ENCODE measurements at places on chromosomes 1 and 21.

DNA sequence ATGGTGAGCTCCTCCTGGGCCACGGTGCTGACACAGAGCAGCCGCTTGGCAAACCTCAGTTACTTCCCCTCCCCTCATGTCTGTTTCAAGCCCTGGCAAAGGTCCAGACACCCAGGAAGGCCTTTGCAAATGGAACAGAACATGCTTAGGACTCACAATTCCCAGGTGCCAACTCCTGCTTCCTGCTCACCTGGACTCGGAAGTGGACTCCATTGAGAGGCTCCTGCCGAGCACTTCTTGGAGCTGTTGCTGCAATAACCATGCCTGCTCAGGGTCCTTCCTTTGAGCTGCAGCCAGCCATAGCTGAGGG lies 10.7 kb downstream of the DCST2 start:
- DNase-seq: no peak

DNA sequence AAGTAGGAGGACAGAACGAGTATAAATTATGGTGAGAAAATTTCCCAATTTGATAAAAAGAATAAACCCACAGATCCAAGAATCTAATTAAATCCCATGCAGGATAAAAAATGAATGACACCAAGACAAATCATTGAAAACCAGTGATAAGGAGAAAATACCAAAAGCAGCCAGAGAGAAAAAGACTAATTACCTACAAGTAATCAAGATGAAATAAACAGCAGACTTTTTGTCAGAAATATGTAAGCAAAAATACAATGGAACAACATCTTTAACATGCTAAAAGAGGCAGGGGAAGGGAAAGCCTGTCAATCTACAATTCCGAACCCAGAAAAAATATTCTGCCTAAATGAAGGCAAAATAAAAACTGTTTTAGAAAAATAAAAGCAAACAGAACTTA lies 20.7 kb upstream of the CCN1 start:
- no peak for DNase-seq

DNA sequence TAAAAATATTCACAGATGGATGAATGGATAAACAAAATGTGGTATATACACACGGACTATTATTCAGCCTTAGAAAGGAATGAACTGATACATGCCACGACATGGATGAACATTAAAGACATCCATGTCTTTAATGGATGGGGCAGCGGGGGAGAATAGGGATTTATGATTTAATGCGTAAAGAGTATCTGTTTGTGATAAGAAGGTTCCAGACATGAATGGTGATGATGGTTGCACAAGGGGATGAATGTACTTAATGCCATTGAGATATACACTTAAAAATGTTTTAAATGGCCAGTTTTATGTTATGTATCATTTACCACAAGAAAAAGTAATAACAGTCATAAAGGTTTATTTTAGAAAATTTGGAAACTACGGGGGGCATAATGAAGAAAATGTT lies 108.6 kb upstream of the WLS start:
- no peak for DNase-seq

DNA sequence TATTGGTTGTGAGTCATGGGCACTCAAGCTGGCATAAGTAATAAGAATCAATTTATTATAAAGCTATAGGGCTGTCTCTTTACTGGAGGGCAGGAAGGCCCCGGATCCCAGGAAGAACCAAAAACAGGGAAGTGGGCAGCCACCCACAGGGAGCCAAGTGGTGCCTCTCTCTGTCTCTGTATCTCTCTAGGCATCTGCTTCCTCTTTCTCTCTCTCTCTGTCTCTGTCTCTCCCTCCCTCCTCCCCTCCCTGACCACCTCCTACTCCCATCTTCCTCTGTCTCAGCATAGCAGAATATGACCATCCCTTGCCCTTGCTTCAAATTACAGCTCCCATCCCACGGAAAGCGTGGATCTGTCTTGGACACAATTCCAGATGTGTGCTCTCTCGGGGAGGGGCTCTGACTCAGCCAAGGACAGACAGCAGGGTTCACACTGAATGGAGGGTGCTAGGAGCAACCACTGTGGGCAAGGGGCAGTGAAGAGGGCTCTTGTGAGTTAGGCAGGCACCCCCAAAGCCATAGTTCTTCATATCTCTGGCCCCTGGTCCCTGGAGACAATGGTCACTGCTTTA lies 80.4 kb upstream of the LPGAT1 start:
- DNase-seq: no peak

DNA sequence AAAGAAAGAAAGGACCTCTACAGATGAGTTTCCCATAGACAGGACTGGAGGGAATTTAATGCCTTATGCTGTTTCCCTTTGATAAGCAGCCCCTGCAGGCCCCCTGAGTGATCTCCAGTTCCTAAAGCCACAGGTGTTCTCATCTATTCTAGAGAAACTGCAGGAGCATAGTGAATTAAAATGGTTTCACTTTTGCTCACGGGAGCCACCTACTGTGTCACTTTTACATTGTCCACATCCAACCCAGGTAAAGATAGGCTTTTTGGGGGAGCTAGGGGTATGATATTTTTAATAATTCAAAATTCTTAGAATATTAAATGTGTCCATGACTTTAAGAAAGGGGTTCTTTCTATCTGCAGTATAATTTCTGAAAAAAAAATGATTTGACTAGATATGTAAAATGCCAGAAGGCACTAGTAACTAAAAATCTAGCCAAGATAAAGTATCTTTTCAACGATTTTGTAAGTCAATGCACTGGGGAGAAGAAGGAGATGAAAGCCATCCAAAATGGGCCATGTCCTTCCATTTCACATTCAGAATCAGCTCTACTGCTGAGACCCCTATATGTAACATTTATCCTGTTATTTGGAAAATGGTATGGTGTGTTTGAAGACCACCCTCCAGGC lies 267.3 kb upstream of the DUSP10 start:
- peak; percentile 43 for DNase-seq

- DNase-seq: no peak
Measured at GRCh38 chr1:37433171-37433570, 41.2 kb upstream of the ZC3H12A start.

DNA sequence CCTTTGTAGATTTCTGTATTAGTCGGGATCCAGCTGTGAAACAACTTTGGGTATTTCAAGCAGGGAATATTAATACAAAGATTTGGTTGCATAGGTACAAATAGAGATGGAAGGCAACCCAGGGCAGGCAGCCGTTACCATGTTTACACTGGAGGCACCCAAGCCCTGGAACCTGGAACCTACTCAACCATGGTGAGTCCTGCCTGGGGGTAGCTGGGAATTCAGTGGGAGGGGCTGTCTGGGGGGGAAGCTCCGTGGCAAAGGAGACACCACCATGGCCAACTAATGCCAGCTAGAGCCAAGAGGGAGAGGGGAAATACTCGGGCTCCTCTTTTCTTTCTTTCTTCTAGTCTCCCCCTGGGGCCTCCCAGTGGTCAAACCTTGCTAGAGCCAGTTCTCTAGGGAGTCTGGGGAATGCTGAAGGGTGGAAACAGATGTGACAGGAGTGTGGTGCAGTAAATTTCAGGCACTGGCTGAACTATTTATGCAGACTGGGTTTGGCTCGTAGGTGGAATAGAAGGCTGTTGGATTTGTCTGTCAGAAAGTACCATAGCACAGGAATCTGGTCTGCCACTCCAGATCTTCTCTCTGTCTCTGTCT lies 91.9 kb upstream of the CACNA1E start:
- no peak for DNase-seq

DNA sequence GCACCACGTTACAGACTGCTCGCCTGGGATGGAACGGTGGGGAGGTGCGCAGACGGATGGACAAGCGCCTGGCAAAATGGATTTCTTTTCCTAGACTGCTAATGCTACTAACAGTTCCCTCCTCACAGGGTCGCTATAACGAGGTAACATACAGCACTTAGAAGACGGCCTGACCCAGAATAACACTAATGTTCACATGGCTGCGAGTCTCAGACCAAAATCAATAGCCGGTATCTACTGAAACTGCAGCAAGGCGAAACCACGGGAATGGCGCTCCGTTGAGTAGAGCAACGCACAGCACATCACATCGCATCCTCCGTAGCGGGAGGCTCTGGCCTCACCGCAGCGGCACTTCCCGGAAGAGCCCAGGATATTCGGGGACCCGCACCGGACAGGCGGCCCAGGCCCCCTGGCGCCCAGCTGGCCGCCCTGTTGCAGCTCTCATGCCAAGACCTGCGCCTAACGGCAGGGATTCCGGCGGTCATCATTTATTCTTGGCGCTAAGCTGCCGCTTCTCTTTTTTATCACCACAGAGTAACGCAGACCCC lies 46.6 kb downstream of the VPS26C start:
- no peak for DNase-seq

DNA sequence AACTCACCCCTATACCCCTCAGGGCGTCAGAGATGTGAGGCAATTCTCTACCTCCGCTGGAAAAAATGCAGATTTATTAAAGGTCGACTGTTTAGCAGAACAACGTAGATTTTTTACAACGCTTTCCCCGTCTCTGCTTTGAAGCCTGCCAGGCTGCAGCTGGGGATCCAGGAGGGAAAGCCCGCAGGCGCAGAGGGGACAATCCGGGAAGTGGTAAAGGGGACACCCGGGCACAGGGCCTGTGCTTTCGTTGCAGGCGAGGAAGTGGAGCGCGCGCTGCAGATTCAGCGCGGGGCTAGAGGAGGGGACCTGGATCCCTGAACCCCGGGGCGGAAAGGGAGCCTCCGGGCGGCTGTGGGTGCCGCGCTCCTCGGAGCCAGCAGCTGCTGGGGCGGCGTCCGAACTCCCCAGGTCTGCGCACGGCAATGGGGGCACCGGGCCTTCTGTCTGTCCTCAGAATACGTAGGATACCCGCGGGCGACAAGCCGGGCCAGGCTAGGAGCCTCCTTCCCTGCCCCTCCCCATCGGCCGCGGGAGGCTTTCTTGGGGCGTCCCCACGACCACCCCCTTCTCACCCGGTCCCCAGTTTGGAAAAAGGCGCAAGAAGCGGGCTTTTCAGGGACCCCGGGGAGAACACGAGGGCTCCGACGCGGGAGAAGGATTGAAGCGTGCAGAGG lies 5.5 kb downstream of the SIM2 start:
- DNase-seq: no peak

GRCh38 chr1:74534241-74534640 lies 21.8 kb upstream of the LRRC53 start:
- DNase-seq: no peak

- peak; percentile 15 for DNase-seq
Measured at GRCh38 chr1:58487002-58487401, 59.5 kb downstream of the OMA1 start.

DNA sequence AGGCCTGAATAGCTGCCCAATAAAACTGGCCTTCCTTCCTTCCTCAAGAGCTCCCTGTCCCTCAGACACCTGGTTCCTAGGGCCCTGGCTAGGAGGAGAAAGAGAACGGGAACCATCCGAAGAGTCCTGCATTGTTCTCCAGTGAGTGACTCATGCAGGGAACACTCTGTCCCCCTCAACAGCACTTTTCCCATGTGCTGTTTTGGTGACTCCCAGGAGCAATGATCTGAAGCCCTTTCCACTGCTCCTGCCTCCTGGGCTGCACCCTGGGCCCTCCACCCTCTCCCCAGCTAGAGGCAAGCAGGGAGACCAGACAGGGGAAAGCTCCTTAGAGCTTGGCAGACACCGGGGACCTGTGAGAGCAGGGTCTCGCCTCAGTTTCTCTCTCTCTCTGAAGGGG lies 18.9 kb downstream of the TNNT2 start:
- DNase-seq: no peak

DNA sequence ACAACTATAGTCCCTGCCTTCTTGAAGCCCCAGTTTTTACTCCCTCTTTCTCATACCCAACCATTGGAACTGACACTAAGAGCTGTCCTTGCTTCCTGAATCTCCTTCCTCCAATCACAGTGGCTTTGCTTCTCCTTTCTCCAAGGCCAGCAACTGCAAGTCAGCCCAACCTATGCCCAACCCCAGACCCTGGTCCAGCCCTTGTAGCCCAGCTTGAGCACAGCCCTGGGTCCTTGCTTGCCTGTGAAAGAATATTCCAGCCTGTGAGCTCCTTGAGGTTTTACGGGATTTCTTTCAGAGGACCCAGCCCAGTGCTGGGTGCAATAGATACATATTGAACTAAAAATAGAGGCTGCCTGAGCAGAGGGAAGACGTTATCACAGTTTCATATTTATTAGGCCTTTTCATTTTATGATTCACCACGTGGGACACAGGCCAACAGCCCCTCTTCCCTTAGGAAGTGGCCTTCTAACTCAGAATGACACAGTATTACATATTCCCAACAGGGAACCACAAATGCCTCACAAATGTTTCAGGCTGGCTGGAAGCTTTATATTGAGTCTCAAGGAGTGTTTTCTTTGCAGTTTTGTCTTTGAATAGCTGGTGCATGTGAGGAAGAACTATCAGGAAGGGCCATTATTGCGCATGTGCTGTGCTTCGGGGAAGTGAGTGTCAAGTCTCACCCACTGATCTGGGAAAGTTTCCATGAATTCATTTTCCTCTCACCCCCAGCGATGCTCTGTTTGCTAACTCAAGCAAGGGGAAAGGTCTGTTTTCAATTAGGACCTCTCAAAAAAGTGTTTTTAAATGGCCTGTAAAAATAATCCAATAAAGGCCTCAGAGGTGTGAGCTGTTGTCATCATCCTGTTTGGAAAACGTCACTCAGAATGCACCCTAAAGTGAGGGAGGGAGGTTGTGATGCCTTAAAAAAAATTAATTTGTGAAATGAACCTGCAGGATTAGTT lies 92.3 kb upstream of the NFIA start:
- DNase-seq: no peak

- no peak for DNase-seq
Measured at GRCh38 chr1:241610056-241610815, 29.9 kb downstream of the CHML start.

DNA sequence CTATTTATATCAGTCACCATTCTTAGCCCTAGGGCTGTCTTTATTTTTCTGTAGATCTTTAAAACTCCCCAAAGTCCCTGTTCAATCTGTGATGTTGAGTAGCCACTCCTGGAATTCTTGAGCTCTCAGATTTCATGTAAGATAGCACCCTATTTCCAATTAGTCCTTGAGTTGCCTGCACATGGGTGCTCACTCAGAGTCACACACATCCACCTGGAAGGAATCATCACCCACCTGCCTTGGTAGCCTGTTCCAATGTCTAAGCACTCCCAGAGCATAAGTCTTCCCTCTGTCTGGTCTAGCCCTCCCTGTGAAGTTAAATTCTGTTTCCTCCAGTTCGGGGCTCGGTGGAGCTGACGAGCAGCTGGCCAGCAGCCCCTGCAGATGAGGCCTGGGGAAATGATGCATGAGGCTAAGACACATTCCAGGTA lies 14.7 kb upstream of the ATF3 start:
- no peak for DNase-seq
